ENCODE measurements at places on chromosomes 2 and 18. TPM values are rescaled to one million over a fixed set of nuclear protein-coding genes. Genes with fewer than 3 reads are reported as not detected.

Gene SOX11
- total RNA-seq: 83.2 TPM

Gene PCARE
- not detected for total RNA-seq

Gene EFR3B
- 5.3 TPM for total RNA-seq

Gene RUFY4
- total RNA-seq: not detected

Gene CNPPD1
- total RNA-seq: 54.0 TPM

Gene DSC2
- 352 TPM for total RNA-seq

Gene OSR1
- total RNA-seq: 55.7 TPM

Gene SEMA4C
- total RNA-seq: 45.5 TPM

Gene CROCC2
- total RNA-seq: 0.68 TPM

- no peak for DNase-seq
Observed at GRCh38 chr2:180442860-180443644, 436.0 kb upstream of the CWC22 start.

DNA sequence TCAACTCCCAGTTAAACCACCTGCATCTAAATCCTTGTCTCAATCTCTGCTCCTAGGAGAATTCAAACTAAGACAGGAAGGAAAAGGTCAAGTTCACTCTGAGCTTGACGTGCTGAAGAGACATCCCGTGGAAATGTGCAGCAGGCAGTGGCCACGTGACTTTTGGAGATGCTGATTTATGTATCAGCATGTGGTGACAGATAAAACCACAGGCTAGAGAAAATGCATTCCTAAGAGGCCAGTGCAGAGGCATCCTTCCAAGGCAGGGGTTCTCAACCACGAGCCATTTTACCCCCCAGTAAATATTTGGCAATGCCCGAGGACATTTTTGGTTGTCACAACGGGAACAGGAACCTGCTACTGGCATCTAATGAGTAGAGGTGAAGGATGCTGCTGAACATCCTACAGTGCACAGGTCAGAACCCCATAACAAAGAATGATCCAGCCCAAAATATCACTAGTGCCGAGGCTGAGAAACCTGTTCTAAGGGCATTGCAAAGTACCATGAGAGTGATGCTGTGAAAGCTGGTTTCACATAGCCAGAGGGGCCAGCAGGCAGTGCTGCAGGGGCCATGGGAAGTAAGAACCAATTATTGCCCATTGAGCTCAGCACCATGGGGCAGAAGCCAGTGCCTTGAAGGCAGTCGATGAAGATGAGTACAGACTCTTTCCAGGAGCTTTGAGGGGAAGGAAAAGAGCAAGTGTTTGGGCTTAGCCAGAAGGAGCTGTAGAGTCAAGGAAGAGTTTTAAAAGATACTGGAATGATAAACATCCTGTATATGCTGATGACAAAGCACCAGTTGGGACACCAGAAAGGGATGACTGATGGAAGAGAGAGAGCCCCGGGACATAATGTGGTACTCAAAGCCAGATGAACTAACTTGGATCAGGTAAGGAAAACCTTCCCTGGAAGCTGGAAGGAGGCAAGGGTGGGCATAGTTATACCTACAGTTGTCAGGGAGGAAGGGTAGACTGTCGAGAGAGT is 174.6 kb downstream of the HAUS1 start:
- no peak for DNase-seq

DNA sequence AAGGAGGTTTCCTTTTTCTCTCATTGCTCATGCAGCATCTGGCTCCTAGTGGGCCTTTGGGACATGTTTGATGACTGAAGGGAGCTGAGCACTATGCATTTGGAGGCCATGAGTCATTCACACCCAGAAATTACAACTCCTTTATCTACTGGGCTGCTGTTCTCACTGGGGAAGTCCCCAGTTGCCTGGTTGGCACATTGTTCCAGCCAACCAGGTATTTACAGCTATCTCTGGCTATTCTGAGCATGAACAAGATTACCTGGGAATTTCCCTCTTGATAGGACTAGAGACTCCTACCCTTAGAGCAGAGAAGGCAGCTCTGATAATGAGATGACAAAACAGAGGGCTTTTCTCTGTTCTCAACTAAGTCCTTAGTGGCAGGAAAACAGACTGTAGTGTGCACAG is 206.5 kb downstream of the SETBP1 start:
- DNase-seq: no peak

DNA sequence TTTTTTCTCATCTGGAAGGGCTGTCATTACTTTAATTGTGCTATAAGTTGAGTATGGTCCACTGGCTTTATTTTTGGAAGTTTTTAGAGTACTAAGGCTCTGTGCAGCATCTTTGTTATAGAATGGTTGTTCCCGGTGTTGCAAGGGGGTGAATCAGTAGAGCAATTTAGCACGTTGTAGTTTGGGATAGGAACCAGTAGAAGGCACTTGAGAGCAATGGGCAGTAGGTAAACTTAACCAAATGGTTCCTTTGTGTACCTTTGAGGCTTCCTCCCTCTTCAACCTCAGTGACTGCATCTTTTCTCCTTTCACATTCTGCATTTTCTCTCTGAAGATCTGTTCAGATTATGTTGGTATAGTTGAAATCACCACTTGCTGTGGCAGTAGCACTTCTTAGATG is 238.2 kb upstream of the SYT4 start:
- no peak for DNase-seq

DNA sequence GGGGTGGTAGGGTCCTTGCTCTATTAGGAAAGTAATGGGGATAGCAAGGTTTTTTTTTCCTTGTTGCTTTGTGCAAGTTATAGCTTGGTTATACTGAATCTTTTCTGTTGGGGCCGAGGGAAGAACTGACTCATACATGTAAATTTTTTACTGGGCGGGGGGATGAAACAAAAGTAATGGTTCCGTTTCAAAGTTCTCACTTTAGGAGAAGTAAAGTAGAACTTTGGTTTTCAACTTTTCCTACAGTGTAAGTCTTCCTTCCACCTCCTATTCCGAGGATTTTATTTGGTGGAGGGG is 1.1 kb downstream of the AFTPH start:
- no peak for DNase-seq

- no peak for DNase-seq
Observed at GRCh38 chr2:215652388-215652787, 216.5 kb upstream of the FN1 start.

DNA sequence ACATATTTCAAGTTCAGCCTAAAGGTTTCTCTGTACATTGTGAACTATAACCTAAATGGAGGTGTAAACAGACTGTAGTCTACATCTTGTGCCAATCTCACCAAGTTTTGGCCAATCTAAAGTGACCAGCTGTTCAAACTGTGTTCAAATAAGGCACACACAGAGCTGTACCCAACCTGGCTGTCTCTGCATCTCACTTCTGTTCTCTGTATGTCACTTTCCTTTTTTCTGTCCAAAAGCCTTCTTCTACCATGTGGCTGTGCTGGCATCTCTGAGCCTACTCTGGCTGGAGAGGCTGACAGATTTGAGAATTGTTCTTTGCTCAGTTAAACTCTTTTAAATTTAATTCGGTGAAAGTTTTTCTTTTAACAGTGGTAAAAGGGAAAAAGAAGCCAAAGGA is 817.9 kb downstream of the SOCS6 start:
- no peak for DNase-seq

- DNase-seq: peak; percentile 56
Observed at GRCh38 chr2:95374921-95375471, 27.5 kb upstream of the FAHD2A start.

GRCh38 chr2:41431756-41432155 is 616.1 kb upstream of the PKDCC start:
- no peak for DNase-seq

- no peak for DNase-seq
Observed at GRCh38 chr2:40488101-40488601, 36.3 kb upstream of the SLC8A1 start.

GRCh38 chr18:54774423-54774822 is 53.9 kb upstream of the RAB27B start:
- no peak for DNase-seq

- DNase-seq: no peak
Observed at GRCh38 chr2:127080226-127080937, 26.6 kb downstream of the BIN1 start.

All from type B pancreatic cell (in vitro differentiated cells).